NCI-H1105 (cell line): ENCODE measurements at places on chromosomes 7 and 10.

- peak; percentile 24 for DNase-seq
Observed at GRCh38 chr7:29309041-29309854, 114.7 kb downstream of the CHN2 start.

GRCh38 chr10:91410638-91411371 lies 661 bp downstream of the HECTD2 start:
- DNase-seq = no peak

DNA sequence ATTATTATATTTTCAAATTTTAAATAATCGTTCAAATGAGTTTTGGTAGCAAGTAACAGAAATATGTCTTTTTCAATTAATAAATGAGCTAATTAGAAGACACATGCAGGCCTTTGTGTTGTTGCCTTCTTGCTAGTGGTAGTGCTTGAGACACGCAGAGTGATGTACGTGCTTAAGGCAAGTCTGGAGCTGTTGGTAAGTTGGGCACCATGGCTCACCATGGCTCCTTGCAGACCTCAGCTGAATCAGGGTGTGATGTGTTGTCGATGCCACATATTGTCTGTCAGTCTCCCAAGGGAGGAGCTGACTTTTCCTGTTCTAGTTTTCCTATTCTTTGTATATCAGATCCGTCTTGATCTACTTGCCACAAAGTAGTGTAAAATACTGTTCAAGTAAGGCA lies 8.3 kb downstream of the CDK14 start:
- DNase-seq = no peak

GRCh38 chr10:131027256-131027655 lies 284.3 kb downstream of the TCERG1L start:
- DNase-seq = no peak

DNA sequence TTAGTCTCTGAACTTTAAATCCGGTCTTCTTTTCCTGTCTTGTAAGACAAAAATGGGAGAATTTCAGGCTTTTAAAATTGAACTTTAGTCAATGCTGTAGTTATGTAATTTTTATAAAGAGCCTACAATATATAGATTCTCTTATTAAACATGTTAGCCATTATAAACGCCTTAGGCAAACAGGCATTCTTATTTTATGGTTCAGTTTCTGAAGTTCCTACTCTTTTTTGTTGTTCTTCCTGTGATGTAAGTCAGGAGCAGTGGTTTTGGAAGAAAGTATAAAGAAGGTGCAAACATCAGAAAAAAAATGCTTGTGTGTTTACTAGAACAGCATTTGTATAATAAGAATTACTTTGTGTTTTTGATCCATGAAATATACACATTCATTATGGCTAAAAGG lies 41.6 kb downstream of the BICC1 start:
- DNase-seq = no peak

DNA sequence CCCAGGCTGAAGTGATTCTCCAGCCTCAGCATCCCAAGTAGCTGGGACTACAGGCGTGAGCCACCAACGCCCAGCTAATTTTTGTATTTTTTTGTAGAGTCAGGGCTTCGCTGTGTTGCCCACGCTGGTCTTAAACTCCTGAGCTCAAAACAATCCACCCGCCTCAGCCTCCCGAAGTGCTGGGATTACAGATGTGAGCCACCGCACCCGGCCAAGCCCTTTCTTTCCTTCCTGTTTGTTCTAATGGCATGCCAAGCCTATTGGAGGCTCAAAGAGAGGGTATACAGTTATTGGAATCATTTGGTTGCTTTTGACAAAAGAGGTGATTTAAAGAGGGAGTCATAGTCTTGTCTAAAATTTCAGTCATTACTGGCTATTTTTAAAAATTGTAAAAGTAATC lies 46.0 kb upstream of the TRIM8 start:
- DNase-seq = no peak

DNA sequence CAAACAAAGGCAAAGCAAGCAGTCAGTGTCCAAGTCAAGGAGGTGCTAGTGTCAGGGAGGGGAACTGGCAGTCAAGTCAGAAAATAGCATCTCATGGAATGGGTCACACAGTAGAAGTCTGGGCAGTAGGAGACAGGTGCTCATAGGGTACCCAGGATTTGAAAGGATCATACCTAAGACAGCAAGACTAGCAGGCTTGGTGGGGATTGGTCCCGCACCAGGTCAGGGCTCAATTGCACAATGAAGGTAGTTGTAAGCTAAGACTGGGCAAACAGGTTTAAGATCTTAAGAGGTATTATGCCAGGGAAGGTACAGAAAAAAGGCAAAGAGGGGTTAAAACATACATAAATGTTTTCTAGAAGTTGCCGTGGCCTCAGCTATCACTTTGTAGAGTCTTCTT lies 181.4 kb upstream of the ETV1 start:
- DNase-seq = no peak

- no peak for DNase-seq
Observed at GRCh38 chr7:27112955-27113949, 10.8 kb upstream of the HOXA2 start.

DNA sequence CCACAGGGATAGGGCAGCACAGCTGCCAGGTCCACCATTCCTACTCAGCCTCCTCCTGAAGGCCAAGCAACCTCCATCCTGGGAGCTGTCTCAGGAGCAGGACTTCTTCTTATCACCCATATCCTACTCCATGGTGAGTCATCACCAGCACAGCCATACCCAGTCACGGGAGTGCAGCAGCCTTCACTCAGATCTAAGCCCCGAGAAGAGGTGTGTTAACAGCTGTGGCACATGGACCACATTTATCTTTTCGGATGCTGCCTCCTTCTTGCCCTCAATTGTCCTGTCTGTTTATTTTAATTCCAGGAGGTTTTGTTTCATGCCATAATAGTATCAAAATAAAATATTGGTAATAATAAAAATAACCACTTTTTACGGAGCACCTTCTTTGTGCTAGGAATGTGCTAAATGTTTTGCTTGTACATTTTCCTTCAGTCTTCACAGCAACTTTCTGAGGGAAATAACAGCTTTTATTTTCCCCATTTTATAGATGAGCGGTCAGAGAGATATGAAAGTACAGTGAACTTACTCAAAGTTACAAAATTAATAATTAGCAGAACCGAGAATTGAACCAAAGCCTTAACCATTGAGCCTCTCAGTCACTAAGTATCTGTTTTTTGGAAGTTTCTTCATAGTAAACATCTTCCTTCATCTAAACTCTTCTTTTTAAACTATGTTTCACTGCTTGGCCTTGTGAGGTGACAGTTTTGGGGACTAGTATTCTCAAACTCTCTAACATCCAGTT lies 2.5 kb upstream of the KEL start:
- DNase-seq = no peak

DNA sequence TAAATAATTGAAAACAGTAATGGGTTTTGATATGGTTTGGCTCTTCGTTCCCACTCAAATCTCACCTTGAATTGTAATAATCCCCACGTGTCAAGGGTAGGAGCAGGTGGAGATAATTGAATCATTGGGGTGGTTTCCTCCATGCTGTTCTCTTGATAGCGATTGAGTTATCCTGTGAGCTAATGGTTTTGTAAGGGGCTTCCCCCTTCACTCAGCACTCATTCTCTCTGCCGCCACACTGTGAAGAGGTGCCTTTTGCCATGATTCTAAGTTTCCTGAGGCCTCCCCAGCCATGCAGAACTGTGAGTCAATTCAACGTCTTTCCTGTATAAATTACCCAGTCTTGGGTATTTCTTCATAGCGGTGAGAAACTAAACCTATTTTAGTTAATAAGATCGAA lies 551.7 kb upstream of the POT1 start:
- DNase-seq = no peak

- DNase-seq = no peak
Observed at GRCh38 chr7:16455591-16455990, 9.9 kb downstream of the SOSTDC1 start.

DNA sequence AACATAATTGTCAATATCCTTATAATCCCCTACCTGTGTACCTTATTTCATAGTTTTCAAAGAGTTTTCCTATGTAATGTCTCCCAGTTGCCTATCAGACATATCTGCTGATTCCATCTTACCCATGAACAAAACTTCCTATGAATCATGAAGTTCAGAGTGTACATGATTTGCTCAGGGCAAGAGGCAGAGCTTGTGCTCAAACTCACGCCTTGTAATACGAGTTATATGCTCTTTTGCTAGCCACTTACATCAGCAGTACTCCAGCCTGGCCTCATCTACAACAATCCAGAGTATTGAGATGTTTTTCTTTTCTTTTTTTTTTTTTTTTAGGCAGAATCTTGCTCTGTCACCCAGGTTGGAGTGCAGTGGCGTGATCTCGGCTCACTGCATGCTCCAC lies 11.8 kb downstream of the PKD2L1 start:
- no peak for DNase-seq

DNA sequence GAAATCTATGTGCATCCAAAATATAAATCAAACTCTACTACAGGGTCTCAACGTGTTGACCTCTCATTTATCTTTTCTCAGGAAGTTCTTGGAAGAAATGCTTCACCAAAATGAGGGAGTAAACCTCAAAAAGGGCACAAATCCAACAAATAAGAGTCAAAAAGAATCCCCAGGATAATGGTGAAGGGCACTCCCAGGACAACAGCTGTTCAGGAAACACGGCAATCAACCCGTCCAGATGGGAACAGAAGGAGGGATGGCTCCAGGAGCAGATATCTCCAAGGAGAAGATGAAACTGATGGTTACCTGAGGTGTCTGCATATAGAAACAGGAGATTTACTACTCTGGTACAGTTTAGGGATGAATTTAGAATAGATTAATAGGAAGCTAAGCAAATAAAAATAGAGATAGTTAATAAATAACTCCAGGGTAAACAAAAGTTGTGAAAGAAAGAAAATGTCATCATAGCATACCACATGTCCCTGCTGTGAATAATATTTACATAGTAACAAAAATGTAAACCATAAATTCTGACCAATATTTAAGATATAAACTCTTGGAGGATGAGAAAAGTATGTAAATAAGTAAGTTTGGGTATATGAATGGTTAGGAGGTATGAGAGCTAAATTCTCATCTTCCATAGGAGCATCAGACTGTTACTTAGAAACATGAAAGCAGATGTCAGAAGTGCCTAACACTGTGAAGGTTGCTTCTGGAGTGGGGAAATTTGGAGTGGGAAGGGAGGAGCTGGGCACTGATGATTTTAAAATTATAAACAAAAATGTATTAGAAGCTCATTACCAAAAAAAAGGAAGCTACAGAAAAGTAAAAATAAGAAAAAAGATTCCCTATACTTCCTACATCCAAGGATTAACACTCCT lies 237.5 kb upstream of the HPS1 start:
- DNase-seq = no peak

DNA sequence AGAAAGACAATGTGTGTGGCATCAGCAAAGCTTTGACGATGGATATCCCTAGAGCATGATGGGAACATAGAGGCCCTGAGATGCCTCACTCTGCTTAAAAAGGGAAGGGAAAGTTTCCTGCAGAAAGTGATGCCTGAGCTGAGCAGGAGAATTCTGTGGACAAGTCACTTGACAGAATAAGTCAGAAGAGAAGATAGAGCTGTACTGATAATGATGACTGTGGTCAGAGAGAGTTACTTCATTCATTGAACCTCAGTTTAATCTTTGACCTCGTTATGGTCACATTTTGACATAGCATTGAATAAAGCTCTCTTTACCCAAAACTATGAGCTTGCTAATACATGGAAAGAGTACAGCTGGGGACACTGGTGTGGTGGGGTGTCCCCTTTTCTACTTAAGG lies 7.6 kb downstream of the CUBN start:
- DNase-seq = no peak

DNA sequence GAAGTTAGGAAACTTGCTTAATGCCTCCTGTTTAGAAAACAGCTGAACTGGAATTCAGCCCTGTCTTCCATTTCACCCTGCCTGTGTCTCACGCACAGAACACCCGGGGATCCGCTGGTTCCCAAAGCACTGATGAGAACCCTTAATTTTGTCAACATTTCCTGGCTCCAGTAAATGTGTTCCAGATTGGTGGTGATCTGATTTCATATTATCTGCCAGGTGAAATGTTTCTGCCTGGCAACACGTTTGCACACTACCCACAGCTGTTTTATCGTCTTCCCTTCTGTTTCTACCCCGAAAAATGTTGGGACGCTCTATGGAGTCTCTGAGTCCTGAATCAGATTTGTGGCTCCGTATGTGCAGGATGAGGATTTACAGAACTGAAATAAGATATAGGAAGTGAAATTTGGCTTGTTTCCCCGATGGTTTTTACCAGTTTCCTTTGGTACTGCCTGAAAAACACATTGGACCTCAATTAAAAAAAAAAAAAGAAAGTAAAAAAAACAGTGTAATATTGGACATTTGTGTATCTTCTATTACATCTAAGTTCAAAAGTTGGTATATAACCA lies 29.0 kb downstream of the MRC1 start:
- DNase-seq = no peak

DNA sequence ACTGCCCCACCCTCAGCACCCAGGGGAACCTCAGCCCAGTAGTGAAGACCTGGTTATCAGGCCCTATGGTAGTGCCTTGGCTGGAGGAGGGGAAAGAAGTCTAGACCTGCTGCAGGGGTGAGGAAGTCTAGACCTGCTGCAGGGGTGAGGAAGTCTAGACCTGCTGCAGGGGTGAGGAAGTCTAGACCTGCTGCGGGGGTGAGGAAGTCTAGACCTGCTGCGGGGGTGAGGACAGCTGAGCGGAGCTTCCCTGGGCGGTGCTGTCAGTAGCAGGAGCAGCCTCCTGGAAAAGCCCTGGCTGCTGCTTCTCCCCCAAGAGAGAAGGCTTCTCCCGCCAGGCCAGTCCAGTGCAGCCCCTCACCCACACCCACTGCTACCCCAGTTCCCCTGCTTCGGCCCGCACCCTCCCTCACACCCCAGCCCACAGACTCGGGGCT lies 6.3 kb downstream of the NOS3 start:
- no peak for DNase-seq

- no peak for DNase-seq
Observed at GRCh38 chr10:22618078-22618785, 96.1 kb downstream of the PIP4K2A start.

DNA sequence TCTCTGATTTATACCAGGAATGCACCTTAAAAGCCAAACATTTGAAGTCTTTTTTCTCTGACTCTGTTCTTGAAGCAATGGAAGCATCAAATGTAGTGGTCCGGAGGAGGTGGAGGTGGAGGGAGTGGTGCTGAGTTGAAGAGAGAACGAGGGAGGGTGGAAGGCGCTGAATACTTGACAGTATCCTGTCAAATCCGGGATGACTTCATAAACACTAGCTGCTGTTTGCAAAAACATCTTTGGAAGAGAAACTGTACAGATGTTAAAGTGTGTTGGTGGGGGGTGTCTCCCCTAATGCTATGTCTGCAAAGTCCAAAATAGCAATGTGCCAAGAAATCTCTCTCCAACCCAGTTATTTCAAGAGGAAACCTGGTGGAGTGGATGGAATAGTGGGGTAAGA lies 328.5 kb upstream of the AUTS2 start:
- no peak for DNase-seq

DNA sequence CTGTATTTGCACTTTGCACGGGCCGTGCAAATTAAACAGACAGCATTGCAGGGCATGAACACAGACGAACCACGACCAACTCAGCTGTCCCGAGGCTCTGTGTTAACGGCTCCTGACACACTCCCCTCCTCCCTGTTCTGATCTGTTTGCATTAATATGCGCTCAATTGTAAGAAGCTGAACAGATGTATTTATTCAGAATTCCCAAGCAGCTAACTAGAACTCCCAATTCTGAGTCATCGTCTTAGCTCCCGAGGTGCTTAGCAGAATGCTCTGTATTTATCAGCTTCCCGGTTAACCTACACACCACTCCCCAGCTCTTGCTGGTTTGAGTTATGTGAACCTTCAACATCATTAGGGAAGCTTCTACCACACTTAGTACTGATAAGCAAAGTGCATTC lies 286.4 kb downstream of the PTPRN2 start:
- no peak for DNase-seq

GRCh38 chr10:50575477-50576244 lies 48.1 kb downstream of the SGMS1 start:
- DNase-seq = no peak

GRCh38 chr10:53491774-53492173 lies 719.2 kb upstream of the MBL2 start:
- no peak for DNase-seq
